Stimulated activated CD4-positive, alpha-beta T cell treated with anti-CD3 and anti-CD28 coated beads, TNF-alpha, amount 100 ng/mL, for 48 hours (primary cell): ENCODE measurements at places on chromosomes 12 and 14.

- no peak for DNase-seq
Observed at GRCh38 chr14:39376667-39377403, 55.4 kb downstream of the FBXO33 start.

DNA sequence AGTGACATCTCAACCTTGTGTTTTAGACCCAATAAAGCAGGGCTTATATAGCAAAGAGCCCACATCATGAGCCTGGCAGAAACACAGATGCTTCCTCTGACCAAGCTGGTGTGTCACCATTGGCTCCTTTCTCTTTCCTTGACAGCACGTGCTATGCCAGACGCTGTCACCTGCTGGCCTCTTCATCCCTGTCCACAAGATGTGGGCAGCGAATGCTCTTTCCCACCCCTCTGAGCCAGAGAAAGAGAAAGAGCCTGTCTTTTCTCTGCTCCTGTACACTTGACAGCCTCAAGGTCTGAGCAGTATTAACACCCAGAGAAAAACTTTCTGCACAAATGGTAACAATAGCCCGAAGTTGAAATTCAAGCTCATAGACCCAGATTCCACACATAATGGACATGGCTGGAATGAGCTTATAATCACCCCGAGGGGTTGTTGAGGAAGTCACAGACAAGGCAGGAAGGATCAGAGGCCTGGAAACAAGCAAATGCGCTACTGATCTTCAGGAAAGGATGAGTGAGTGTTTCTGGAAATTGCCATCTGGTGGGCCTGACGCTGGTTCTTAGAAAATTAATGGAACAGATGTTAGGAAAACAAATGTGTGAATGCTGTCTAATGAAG is 8.9 kb downstream of the TGFB3 start:
- DNase-seq: no peak

GRCh38 chr14:65916055-65916454 is 503.5 kb downstream of the FUT8 start:
- DNase-seq: no peak

- no peak for DNase-seq
Observed at GRCh38 chr14:100079726-100080005, 14.4 kb downstream of the EVL start.

DNA sequence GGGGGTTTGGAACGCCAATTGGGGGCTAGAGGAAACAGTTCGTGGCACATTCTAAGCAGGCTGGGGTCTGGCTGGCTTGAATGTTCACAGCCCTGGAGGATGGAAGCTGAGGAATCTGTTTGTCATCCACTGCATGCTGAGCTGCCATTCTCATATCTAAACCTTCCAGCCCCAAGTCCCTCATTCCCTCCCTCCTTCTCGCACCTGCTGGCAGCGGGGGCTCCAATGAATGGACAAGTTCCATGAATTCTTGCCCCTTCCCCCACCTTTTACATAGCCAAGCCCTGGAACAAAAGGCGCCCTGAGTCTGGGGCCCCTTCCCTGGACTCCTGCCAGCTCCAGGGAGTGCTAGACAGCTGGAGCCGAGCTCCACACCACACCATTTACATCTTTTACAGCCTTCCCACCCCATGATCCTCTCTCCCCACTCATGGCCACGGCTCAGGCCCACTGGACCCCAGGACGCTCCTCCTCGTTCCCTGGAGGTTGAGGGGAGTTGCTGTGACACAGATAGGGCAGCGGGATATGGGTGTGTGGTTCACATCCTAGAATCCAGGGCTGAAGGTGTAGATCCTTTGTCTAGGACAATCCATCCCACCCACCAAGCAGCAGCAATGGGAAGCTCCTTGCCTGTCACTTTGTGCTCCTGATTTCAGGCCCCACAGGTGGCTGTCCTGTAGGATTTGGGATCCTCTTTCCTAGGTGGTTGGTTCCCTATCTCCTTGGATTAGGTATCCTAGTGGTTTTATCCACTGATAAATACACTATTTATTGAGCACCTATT is 21.7 kb upstream of the VRTN start:
- no peak for DNase-seq

DNA sequence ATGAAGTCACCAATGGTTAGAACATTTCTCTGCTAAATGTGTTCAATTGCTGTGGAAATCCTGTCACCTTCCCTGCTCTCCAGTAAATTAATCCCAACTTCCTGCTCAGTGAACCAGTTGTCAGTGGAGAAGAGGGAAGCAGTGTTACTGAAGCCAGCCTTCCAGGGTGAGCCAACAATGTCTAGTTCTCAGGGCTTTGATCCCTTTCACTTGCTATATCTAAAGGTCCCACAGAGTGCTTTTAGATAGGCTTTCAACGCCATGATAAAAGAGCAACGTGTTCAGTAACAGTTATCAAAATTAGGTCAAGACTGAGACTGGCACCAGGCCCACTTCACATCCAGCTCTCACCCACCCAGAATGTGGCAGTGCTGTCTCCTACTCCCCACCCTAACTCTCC is 139.7 kb downstream of the KCNH5 start:
- DNase-seq: no peak

DNA sequence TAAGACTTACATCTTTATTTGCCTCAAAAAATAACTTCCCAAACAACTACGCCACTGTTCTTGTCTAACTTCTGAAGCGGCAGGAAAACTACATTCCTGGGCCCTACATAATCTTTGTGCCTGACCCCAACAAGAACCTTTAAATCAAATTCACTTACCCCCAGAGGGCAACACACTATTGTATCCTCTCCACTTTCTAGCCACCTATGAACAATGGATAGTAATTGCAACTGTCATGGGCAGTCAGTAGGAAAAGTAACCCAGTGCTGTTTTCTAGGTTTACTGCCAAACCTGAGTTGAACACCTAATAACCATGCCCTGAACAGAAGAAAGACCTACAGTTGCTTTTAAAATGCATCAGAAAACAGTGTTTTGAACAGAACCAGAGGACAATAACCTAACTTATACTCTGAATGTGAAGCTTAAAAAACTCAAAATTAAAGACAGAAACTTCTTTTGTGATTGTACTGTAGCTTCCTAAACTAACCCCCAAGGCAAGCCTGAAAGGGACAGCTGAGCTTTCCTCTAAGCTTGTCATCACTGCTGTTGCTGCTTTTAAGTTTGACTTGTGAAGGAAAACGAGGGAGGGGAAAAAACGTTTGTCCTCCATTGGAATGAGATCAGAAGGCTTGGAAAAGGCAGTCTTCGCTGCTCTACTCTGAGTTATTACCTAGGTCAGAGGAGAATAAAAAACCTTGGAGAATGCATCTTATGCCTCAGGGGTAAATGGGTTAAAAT is 195.7 kb downstream of the SOX5 start:
- DNase-seq: no peak

GRCh38 chr12:1500095-1500801 is 94.1 kb downstream of the FBXL14 start:
- no peak for DNase-seq

GRCh38 chr12:112671564-112671963 is 120.0 kb upstream of the RPH3A start:
- no peak for DNase-seq

DNA sequence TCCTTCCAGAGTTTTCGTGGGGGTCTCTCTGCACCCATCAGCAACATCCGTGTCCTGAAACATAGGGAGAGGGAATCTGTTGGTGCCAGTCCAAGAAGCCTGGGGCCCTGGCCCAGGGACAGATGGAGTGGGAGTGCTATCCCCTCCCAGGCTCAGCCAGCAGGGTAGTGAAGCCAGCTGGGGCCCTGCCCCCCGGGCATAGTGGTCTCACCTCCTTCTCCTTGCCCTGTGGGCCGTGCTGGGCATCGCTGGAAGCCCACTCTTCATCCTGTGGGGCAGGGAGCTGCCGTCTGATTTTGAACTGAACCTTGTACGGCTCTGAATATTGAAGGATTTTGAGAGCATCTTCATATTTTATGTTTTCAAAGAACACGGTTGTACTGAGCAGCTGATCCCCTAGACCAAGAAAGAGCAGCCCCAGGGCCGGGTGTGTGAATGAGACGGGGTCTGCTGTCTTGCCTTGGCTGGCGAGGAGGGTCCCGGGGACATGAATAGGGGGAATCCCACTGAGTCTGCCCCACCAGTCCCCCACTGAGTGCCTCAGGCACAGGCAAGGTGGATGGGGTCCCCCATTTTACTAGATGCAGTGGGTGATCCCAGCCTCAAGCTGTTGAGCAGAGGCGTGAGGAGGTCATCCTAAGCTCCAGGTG is 23.3 kb downstream of the AHNAK2 start:
- DNase-seq: no peak

DNA sequence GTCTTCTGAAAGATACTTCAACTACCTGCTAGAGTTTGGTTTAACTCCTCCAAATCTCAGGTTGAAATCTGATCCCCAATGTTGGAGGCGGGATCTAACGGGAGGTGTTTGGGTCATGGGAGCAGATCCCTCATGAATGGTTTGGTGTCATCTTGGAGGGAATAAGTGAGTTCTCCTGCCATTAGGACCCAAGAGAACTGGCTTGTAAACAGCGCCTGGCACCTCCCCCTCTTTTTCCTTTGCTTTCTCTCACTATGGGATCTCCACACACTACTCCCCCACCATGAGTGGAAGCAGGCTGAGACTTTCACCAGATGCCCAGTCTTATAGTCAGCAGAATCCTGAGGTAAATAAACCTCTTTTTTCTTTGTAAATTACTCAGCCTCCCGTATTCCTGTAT is 2.5 kb downstream of the CNIH1 start:
- DNase-seq: no peak

GRCh38 chr12:18700271-18700670 is 37.5 kb downstream of the PLCZ1 start:
- no peak for DNase-seq

DNA sequence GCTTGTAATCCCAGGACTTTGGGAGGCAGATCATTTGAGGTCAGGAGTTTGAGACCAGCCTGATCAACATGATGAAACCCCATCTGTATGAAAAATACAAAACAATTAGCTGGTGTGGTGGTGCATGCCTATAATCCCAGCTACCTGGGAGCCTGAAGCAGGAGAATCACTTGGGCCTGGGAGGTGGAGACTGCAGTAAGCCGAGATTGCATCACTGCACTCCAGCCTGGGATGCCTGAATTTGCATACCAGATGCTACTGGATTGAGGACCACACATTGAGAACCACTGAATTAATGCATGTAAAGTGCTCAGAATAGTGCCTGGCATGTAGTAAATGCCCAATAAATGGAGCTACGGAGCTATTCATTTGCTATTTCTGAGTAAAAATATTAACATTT is 14.9 kb upstream of the MYH7 start:
- DNase-seq: no peak

DNA sequence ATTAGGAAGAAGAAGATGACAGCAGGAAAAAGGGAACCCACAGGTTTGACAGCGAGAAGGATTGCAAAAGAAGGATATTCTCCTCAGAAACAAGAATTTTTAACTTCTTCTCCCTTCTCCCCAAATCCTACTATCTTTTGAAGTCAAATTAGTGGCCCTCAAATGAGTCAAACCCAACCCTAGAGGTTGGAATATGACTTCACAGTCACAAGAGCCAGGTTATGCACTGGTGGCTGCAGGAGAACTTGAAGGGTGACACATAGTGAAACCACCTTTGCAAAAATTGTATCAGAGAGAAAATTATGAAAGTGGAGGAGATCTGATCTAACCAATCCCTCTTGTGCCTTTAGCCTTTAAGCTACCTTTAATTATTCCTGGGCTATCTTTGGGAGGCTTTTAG is 386.2 kb upstream of the CCDC196 start:
- no peak for DNase-seq

GRCh38 chr12:60230056-60230455 is 634.2 kb downstream of the SLC16A7 start:
- no peak for DNase-seq

DNA sequence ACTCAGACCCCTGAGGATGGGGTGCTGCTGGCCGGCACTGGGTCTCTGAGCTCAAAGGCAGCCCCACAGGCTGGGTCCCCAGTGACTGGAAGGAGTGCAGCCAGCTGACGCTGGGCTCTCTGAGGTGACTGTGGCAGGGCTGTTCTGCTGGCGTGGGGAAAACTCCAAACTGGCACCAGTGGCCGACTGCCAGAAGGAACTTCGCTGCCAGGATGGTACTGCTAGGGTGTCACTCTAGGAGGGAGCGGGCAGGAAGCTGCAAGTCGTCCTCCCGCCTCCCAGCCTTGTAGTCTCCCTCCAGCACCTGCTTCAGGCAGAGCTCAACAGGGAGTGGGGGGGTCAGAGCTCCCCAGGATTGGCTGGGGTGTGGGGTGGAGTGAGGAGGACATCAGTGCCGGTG is 41.3 kb downstream of the CDC42BPB start:
- DNase-seq: no peak

DNA sequence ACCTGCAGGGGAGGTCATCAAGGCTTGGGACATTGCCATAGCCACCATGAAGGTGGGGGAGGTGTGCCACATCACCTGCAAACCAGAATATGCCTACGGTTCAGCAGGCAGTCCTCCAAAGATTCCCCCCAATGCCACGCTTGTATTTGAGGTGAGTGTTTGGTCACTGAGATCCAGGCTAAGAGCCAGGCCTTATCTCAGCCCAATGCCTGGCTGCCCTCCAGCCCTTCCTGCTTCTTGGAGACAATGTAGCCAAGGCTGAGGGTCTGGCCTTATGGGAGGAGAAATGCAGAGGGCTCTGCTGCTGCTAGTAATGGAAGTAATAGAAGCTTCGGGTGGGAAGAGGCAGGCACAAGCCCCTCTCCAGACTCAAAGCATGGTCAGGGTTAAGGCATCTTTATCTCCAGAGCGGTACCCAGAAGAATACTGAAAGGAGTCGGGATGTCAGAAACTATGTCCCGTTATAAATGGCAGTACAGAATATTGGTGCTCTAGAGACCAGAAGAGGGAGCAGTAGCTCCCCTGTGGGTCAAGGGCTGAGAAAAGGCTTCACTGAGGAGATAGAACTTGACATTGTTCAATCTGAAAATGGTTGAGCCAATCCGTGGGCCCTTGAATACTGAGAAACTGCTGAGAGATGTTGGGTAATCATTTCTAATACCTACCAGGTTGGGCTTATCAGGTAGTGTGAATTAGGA is 3.1 kb downstream of the FKBP4 start:
- DNase-seq: no peak

- no peak for DNase-seq
Observed at GRCh38 chr14:68380329-68380741, 412.5 kb downstream of the ZFP36L1 start.

DNA sequence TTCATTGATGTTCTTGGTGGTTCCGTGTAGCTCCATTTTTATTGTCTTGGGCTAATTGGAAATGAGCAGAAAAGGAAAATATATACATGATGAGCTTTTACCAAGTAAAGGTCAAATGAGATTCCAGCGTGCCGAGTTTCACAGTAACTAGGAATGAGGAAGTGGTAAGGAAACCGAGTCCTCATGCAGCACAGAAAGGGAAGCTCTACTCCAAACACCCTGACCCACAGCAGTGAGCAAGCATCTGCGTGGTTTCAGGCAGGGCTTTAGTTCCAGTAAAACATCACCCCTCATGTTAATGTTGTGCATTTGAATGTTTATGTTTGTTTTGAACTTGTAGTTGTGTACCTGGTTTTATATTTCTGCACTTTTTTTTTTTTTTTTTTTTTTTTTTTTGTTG is 208.0 kb downstream of the SLC41A2 start:
- DNase-seq: no peak

DNA sequence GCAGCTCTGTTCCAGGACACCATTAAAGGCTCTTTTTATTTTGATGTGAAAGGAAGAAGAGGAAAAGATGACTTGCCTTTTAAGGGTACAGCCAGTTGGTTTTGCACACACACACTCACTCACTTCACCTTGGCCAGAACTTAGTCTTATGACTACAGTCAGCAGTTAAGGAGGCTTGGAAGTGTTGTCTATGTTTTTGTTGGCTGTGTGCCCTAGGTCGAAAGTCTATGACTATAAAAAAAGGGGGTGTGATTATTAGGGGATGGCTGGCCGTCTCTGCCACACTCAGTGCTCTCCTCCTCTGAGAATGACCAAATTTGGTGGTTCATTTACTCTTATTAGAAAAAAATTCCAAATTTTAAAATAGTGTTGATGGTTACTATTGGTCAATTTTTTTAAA is 139.5 kb upstream of the OTX2 start:
- DNase-seq: no peak
